ENCODE measurements at places on chromosomes 6 and 20. TPM values are rescaled to one million over a fixed set of nuclear protein-coding genes. Genes with fewer than 3 reads are reported as not detected.

CRISP3 gene
- 0.81 TPM for total RNA-seq

MC3R gene
- total RNA-seq: not detected

MUC21 gene
- 5.2 TPM for total RNA-seq

GABRR1 gene
- total RNA-seq: not detected
